ENCODE measurements at places on chromosomes 5 and 9. TPM values are rescaled to one million over a fixed set of nuclear protein-coding genes. Genes with fewer than 3 reads are reported as not detected.

Gene SPATA9
- not detected for total RNA-seq

GRCh38 chr5:115180165-115180709, 10.5 kb upstream of the TRIM36 start:
- DNase-seq = no peak

Gene MUSK
- total RNA-seq = not detected

DNA sequence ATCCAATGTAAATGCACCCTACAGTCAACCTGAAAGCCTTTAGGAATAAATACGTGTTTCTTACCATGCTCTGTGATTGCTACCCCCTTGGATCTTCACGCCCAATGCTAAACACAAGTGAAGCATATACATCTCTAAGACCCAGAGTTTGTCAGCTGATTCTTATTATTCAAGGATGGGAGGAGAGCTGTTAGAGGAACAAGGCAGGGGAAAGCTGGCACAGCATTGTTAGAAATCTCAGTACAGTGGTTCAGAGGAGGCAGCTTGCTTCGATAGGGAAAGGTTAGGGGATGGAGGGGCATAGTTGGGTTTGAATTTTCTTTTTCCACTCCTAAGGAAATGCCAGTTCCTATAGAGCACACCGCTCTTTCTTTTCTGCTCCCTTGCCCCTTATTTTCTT, 16.7 kb upstream of the TAF11L2 start:
- no peak for DNase-seq

DNA sequence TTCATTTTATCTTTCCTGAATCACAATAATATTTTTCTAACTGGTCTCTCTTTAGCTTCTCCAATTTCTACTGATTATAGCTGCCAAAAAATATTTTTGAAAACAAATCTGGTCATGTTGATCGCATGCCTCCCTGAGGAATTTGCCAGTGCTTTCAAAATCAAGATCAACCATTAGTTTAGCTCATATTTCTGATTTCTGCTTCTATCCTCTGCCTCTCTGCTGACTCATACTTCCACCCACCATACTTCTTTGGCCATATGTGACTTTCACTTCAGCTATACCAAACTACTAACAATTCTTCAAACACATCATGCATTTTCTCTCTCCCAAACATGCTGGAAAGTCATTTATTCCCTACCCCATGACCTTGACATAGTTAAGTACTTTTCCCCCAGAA, 636.5 kb downstream of the TLE1 start:
- DNase-seq = no peak

Gene NUDT12
- total RNA-seq = 5.7 TPM

DNA sequence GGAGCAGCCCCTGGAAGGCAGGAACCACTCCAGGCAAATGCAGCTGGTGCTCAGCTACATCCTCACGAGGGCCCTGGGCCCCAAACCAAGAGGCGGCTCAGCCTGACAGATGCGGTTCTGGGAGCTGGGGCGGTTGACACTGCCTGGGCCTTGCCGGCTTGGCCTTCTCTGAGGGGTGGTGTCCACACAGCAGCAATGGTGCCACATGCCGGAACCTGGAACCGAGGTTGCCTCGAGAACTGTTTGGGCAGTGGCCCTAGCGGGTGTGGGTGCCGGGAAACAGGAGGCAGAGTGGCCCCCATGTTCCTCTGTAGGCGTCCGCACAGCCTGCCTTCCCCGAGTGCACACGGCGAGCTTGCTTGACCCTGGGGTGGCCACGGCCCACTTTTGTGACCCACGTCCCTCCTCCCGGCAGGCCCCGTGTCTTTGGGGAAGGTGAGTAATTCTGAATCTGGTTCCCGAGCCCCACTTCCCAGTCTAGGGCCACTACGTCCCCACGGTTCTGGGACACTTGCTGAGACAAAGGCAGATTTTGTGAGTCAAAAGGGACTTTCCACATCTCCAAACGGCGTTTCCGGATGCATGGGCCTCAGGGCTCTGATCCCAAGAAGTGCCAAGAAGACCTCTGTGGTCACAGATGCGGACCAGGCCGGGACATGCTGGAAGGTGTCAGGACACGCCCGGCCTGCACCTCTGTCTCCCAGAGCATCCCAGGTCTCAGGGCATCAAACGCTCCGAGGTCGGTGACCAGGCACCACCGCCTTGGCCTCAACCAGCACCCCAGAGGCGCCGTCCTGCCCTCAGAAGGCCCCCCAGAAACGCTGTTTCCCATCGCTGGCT, 27.7 kb upstream of the SLC12A7 start:
- no peak for DNase-seq

GRCh38 chr5:17433406-17433805, 64.6 kb upstream of the TAF11L2 start:
- DNase-seq = no peak

Gene FOXD4
- not detected for total RNA-seq

DNA sequence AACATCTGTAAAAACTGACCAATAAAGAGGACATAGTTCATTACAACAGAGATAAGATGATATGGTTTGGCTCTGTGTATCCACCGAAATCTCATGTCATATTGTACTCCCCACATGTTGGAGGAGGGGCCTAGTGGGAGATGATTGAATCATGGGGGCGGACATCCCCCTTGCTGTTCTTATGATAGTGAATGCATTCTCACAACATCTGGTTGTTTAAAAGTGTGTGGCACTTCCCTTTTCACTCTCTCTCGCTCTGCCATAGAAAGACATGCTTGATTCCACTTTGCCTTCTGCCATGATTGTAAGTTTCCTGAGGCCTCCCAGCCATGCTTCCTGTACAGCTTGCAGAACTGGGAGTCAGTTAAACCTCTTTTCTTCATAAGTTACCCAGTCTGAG, 292.8 kb downstream of the SLF1 start:
- no peak for DNase-seq

Gene KIF12
- not detected for total RNA-seq

- no peak for DNase-seq
Observed at GRCh38 chr9:71025728-71026127, 95.7 kb downstream of the TRPM3 start.

DNA sequence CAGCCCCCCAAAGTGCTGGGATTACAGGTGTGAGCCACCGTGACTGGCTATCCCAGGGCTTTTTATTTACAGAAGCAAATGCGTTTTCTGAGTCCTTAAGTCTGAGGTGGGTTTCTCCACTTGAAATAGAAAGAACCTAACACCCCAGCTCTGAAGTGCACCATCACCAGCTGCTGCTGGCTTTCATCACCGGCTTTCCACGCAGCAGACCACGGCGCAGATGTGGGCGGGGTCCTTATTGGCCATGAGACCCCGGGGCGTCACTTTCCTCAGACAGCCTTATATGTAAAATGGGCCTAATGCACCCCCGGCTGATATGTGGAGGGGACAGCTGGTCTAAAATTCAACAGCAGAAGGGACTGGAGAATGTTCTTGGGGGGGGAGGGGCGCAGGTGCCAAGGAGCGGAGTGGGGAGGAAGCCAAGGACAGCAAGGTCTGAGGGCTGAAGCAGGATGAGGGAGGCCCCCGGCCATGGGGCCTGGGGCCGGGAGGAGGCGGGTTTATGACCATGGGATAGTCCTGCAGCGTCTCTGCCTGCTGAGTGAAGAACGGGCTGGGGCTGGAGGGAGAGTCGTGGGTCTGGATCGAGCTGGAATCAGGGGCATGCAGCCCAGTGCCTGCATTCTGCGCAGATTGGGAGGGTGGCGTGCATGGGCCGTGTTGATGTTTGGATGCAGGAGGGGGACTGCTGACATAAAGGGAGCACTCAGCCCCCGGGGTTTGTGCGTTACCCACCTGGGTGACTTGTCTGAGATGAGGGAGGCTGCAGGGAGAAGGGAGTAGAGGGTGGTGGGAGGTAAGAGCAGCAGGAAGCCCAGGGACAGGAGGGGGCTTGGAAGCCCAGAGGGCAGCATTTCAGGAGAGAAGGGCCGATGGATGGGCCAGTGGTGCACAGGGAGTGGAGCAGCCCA, 30.2 kb downstream of the RASGEF1C start:
- DNase-seq = no peak

Data from activated naive CD4-positive, alpha-beta T cell treated with anti-CD3 and anti-CD28 coated beads, Interleukin-2, amount 50 U/mL, for 72 hours (primary cell).